NCI-H2081 (cell line): ENCODE measurements at places on chromosomes 13 and 19.

DNA sequence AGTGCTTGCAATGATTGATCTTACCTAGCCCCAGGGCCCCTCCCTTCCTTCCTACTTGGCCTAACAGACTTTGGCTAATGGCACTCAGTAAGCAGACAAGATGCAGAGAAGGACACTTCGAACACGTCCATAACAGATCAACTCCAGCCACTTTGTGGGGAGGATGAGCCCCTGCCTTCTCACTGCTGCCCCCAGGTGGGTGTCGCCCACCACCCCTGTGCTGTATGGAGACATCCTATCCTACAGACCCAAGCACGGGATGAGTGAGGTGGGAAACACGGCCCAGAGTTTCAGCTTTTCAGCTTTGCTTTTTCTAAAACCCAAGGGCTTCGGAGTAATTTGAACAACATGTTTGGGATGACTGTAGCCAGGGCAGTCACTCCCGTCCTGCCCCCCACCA, 5.5 kb downstream of the SLC7A1 start:
- DNase-seq: no peak

GRCh38 chr13:98144027-98144741, 1.3 kb downstream of the FARP1 start:
- DNase-seq: peak; percentile 44

DNA sequence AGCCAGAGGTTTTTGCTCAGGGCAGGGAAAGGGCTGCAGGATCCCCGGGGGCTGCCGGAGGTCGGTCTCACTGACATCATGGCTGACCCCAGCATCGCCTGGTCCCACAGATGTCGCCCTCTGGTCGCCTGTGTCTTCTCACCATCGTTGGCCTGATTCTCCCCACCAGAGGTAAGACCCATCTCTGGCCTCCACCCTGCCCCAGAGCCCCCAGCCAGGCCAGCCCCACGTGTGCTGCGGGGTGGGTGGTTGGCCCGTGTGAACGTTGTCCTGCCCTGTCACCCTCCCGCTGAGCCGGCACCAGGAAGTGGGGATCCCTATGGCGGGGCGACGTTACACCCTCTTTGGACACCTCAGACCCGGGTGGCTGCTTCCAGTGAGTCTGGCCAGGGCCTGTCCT, 906 bp downstream of the FXYD5 start:
- no peak for DNase-seq

DNA sequence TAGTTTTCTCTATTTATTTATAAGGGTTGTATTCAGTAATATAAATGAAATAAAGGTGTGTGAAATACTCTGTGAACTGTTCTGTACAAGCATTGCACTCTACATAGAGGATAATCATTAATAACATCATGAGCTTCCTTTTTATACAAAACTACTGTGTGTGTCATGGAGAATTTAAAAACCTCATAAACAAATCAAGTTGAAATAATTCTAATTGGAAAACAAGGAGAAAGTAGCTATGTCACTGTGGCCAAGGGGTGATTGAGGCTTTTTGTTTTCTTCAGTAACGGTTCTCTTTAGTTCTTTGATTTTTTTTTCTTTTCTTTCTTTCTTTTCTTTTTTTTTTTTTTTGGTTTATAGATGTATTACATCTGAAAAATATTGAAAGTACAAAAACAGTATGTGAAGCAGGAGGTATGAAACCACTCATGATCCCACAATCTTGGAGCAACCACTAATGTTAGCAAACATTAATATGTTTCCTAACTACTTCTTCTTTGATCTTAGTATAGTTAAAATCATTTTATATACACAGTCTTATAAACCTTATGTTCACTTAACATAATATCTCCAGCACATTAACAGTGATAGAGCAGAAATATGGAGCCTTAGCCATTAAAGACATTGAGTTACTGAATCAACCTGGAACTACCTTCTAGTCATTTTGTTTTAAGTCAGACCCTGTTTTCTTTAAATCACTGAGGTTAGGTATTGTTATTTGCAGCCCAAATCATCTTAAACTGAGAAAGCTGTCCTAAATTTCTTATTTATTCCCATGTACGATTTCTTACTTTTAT, 45.4 kb downstream of the WDFY2 start:
- DNase-seq: no peak

DNA sequence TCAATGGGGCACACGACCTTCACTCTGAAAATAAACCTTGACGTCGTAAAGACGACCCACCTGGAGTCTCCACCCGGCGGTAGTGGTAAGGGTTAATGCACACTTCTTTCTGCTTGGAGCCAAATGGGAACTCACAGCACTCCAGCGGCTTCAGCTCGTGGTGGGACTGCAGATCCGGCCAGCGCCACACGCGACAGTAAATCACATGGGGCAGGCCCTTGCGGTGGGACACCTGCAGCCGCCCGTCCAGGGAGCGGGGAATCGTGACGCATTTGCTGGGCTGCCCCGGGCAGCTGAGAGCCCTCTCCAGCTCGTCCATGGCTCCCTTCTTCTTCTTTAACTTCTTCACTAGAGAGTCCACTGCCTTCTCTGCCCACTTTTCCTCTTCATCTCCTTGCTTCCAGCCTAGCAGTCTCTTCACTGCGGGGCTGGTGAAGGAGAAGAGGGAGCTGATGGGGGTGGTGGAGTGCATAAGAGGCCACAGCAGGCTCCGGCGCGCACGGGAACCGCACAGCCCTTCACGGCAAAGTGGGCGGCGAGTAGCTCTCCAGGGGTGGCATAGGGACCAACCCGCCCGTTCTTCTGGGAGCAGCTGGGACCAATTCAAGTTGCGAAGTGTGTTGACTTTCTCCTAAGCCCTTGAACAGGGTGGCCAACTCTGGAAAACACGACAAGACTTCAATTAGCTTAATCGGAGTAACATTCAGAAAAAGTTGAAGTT, 40.7 kb downstream of the SMAD9 start:
- DNase-seq: no peak

GRCh38 chr19:16359964-16360363, 35.3 kb downstream of the KLF2 start:
- no peak for DNase-seq

DNA sequence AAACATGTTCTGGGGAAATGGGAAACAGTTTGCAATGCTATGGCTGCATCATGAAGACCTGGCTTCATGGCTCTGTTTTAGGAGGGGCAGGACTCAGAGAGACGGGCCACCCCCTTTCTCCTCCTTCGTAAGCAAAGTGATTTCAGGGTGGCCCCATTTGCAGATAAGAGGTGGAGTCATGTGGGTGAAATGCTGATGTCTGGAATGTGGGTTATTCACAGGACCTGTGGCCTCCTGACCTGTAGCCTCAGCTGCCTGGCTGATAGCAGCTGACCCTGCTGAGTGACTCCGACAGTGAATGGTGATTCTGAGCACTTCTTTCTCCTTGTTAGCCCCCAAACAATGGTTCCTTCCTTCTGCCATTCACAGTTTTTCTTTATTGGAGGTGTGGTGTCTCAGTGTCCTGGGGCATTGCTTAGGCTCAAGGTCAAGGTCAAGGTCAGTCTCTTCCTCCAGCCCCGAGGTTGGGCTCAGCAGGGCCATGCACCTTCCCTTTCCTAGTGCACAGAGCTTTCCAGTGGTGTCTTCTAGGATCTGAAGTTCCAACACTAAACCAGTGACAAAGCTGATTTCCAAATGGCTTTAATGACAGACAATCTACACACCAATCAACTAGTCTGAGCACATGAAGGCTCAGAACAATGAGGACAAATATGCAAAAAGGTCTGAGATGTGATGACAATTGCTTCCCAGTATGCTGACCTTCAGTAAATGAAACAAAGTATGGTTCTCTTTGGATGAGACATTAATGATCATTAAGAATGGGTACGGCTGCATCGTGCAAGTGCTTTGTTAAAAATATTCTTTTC, 49.6 kb upstream of the ANKRD10 start:
- DNase-seq: no peak

- no peak for DNase-seq
Measured at GRCh38 chr19:31168106-31168625, 181.1 kb downstream of the TSHZ3 start.

DNA sequence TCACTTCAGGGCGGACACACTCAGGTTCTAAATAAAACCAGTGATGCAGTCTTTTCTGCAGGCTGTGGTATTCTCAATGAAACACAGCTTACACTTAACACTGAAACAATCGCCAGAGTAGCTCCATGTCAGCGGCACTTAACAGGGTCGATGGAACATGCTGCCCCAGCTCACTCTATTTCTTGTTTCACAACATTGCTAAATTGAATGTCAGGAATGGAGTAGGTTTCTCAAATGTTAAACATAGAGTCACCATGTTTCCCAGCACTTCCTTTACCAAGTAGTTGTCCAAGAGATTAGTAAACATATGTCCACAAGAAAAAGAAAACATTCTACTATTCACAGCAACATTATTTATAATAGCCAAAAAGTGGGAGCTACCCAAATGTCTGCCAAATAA, 306.9 kb downstream of the SLITRK6 start:
- no peak for DNase-seq

DNA sequence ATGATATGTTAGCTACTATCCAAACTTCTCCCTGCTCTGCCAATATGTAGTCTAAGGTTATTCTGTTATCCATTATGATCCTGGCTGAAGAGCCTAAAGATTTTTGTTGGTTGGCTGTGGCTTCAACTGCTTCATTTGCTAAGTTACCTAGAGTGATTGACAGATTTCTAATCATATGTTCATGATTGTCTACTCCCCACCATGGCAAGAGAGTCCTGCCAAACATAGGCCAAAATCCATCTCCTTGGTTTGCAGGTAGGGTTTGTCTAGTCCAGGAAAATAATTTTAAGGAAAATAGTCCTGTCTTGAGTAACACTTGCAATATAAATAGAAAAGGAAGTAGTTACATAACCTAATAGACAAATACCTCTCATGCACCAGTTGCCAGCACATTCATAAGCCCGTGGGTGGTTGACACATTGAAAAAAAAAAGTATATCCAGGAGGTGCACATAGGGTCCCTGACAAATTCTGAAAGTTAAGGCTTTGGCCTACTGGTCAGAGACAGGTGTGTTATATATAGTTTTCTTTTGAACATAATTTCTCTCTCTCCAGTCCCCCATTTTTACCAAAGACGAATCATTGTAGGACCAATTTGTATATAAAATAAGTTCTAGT, 5.4 kb upstream of the CBY2 start:
- DNase-seq: no peak

- no peak for DNase-seq
Measured at GRCh38 chr13:96474181-96474557, 384.3 kb downstream of the HS6ST3 start.

GRCh38 chr13:95146486-95146885, 154.8 kb downstream of the ABCC4 start:
- no peak for DNase-seq

DNA sequence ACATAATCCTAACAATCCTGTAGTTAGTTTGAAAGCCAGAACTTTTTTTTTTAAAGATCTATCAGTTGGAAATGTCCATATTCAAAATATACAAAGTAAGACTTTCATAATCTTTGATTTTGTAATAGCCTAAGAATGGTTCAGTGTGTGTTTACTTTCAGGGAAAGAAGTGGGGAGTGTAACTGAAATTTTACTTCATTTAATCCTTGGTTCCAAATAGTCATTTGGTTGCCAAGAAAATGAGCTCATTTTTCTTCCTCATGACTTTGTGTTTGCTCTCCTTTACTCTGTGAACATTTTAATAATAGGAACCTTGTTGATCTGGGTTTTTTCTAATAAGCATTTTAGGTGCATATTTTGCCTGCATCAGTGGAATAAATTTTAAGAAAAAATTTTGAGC, 278.8 kb downstream of the SLITRK6 start:
- DNase-seq: peak; percentile 43

DNA sequence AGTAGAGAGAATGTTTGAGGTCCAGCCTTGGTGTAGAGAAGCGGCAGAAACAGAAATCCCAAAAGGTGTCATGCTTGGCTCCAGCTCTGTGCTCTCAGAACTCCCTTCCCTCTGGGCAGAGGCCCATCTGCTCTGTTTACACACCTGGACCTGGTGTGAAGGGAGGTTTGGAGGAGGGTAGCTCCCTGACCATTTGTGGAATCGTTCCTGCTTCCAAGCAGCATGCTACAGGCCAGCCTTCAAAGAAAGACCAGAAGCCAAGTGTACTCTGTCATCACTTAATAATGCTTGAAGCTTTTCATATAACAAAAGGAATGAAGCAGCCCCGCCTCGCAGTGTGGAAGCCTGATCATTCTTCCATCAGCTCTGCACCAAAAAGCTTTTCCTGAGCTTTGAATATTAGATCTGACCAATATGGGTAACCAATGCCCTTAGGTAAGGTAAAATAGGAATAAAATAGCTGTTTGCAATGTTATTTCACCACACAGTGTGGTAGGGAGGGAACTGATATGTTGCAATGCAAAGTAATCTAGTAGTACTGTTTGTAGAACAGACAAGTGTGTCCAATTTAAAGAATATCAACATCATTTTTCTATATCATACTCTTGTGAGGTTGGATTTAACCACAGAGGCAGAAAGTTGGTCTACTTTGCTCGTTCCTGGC, 63.3 kb downstream of the ZIC5 start:
- DNase-seq: peak; percentile 98

DNA sequence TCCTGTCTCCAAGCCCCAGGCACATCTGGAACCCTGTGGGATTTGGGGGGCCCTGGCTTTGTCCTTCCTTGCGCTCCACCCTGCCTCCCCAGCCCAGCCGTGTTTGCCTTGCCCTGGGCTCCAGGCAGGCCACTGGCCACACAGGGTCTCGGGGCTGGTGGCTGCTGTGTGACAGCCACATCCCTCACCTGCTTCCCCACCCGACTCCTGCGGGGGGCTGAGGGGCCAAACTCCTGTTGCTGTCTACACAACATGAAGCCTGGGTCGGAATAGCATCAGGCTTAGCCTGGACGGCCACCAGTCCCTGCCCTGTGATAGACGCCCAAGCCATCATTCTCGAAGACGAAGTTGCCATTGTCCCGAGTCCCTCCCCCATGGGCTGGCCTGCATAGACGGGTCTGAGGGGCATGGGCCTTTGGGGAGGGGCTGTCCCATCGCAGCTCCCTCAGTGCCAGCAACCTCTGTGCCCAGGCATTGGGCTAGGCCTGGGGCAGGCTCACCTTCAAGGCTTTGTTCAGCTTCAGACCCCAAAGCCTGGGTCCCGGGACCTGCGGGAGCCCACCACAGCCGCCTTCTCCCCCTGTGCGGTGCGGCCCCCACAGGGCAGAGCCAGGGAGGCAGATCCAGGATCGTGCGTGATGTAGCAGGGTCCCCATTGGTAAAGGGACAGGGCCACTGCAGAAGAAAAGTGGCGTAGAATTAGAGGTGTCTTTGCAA, 15.5 kb upstream of the TEKTIP1 start:
- DNase-seq: no peak

GRCh38 chr13:99067159-99067985, 89.5 kb upstream of the DOCK9 start:
- no peak for DNase-seq

- DNase-seq: peak; percentile 95
Measured at GRCh38 chr13:98416408-98416807, 160.5 kb downstream of the STK24 start.

DNA sequence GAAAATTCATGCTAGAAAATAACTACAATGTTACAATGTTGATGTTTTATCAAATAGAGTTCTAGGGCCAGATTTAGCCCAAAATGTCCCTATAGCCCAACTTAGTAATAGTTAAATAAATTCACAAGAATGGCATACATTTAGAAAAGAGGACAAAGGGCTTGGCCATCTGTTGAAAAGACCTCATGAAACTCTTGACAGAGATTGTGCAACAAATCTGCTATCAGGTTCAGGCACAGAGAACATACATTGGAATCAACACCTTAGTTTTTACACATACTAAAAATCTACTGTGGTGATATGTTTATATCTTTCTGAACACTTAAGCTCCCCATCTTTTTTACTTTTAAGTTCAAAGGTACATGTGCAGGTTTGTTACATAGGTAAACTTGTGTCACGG, 298.3 kb upstream of the DACH1 start:
- no peak for DNase-seq
